ENCODE measurements at places on chromosomes 1 and 21.

GRCh38 chr1:99818063-99818699, 32.0 kb upstream of the AGL start:
- DNase-seq, result no peak

GRCh38 chr1:41240781-41241353, 1.2 kb downstream of the SCMH1 start:
- DNase-seq, result no peak

GRCh38 chr21:45262616-45263015, 25.1 kb downstream of the POFUT2 start:
- DNase-seq, result no peak

DNA sequence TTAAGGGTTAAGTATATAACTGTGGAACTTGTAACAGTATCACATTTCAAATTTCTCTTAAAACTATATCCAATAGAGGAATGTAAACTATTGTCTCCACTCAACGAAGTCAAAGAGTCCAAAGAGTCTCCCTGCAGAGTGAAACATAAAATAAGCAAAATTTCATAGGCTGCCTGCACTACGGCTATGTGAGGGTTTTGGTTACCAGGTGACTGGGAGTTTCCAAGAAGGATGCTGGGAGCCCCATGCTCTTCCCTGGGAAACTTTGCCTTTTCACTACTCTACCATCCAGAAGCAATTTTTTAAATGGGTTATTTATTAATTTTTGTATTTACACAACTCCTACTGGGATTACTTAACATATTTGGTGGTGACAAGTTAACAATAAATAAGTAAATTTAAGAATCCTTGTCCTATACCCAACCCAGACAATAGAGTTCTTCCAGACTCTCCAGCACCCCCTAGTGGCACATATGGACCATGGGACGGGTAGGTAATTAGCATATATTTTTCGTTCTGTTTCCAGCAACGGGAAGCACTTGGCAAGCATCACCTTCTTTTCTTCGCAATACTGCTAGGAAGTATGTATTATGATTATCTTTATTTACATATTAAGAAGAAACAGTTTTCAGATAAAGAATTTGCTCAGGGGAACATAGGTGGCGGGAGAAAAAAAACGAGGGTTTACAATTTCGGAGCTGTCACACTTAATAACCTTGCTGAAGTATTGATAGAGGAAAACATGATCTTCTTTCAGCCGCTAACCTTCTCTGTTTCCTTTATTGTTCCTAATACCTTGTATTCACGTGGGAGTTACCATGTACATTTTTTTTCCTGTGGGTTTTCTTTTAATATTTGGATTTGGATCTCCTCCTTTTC, 3.5 kb downstream of the FMO2 start:
- DNase-seq, result no peak

DNA sequence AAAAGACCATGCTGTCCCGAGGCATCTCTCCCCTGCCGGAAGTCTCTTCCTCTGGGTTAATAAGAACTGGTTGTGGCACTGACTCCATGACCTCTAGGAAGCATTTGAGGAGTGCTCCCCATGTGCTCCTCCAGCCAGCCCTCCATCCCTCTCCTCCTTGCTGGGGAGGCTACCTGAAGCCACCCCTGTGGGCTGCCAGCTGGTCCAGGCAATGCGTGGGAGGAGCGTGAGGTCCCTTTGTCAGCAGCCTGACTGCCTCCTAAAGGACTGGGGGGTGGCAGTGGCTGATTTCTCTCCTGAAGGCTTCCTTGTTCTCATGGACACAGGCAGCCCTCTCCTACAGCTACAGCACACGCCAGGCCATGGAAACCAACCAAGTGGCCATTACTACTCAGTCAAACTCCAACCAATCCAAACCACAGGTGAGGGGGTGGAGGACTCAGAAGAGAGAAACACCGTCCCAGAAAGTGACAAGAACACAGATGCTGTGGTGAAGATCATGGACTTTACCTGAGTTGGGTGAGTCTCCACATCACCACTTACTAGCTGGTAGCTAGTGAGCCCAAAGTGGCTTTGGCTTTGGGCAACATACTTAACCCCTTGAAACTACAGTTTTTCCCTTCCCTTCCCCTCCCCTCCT, 35.2 kb downstream of the NENF start:
- no peak for DNase-seq

GRCh38 chr1:40032240-40032891, 8.2 kb upstream of the CAP1 start:
- no peak for DNase-seq

DNA sequence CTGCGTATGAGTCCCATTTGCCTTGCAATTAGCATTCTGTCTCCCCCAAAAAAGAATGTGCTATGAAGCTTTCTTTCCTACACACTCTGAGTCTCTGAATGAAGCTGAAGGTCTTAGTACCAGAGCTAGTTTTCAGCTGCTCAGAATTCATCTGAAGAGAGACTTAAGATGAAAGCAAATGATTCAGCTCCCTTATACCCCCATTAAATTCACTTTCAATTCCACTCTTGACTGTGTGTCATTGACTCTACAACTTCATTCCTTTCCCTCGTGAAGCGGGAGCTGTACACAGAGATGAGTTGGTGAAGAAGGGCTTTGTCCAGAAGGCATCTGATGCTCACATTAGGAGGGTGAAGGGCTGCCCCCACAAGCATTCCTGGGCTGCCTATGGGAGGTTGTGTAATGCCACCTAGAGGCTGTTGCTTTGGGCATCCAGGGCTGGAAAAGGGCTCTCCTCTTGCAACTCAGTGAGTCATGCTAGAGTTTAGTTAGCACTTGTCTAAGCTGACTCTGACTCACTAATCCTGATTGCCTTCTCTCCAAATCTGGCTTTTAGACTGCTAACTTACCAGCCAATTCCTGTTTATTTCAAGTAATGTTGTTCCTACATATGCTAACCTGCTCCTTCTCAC, 1.8 kb downstream of the SPRR1B start:
- no peak for DNase-seq

GRCh38 chr1:168437821-168438220, 106.0 kb downstream of the XCL2 start:
- no peak for DNase-seq
